ENCODE measurements at places on chromosomes 1 and 21.

DNA sequence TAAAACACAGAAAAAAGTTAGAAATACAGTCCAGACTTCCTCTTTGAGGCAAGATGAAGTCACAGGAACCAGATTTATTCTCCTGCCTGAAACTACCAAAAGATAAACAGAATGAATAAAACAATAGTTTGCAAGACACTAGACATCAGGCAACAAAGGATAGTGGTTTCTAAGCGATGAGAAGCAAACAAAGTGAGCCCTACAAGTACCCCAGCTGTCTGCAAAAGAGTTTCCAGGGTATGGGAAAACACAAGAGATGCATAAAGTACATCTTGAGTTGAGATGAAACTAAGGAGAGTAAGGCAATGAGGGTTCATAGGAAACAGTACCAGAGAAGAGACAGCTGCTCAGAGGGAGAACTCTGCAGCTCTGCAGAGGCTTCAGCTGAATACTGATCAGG, 83.3 kb upstream of the COL24A1 start:
- H3K4me1 ChIP-seq = no peaks in the 10 kb centered on the region
- H3K27me3 ChIP-seq = no peaks in the 10 kb centered on the region
- DNase-seq = peak; percentile 51
- no peak overlapping the region for H3K4me3 ChIP-seq
- no peaks in the 10 kb centered on the region for H3K36me3 ChIP-seq
- H3K27ac ChIP-seq = no peak overlapping the region

DNA sequence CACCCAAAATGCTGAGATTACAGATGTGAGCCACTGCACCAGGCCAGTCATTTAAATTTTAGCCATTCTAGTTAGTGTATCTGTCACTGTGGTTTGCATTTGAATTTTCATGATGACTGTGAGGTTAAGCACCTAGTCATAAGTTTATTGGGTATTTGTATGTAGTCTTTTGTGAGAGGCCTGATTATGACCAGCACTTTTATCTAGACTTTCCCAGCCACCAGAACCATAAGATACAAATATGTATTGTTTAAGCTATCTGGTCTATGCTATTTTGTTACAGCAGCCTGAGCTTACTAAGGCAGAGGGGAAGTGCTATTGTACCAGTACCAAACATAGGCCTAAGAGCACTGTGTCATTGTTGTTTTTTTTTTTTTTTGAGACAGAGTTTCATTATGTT, 19.9 kb upstream of the DNAJC6 start:
- no peaks in the 10 kb centered on the region for H3K27me3 ChIP-seq
- H3K36me3 ChIP-seq = no peaks in the 10 kb centered on the region
- no peak overlapping the region for H3K4me3 ChIP-seq
- DNase-seq = no peak

DNA sequence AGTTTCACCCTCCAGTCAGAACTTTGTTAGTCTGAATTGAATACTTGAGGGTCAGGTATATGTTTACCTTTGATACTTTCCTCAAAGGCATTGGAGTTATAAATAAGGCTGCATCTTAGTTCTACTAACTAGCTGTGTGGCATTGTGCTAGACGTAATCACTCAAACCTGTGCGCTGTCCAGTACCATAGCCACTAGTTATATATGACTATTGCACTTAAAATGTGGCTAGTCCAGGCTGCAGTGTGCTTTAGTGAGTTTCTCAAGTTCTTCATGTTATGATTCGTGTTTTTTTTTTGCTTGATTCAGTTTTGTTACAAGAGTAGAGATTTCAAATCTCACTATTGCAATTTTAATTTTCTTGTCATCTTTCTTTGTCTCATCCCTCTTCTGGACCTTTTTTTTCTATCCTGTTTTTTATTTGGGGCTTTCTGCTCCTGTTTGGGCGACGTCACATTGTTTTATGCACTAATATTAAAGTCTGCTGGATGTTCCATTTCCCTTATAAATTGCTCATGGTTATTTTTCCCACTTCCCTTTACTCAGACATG, 5.7 kb downstream of the MAN1A2 start:
- no peak overlapping the region for H3K27ac ChIP-seq
- H3K4me3 ChIP-seq = no peak overlapping the region
- no peak for DNase-seq
- H3K27me3 ChIP-seq = no peaks in the 10 kb centered on the region
- peaks cover 24% of the 10 kb centered on the region for H3K4me1 ChIP-seq
- no peaks in the 10 kb centered on the region for H3K36me3 ChIP-seq

DNA sequence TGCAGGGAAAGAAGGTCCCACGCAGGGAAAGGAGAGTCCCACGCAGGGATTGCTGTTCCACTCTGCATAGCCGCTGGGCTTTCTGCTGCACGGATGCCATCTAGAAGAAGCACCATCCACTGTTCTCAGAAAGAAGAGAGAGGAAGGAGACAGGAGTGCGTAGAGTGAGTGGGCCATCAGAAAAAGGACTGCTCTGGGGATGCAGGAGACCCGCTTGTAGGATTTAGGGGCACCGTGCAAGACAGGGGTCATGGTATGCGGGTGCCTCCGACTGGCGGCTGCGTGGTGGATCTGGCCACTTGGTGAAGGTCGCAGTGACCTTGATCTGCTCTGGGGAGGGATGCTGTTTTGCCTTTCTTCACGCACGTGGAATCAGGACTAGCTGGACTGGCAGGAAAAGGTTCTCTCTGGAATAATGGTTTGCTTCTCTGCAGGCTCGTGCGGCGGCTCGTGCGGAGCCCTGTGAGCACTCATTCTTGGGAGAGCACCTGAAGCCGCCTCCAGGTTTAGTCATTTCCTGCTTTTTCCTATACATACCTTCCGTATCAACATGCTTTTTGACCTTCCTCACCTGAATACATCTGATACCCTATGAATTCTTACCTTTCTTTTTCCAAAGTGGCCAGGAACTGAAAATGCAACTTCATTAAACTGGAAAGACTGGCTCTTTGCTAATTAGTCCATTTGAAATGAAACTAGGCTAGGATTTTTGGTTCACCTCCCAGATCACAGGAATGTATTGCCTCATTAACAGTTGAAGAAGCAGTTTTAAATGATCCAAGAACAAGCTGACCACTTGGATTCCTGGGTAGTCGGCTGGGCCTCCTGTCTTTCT, 181.6 kb downstream of the KIF26B start:
- H3K36me3 ChIP-seq = no peaks in the 10 kb centered on the region
- no peak for DNase-seq
- H3K4me3 ChIP-seq = no peak overlapping the region
- H3K27ac ChIP-seq = no peak overlapping the region
- H3K27me3 ChIP-seq = peaks cover 2% of the 10 kb centered on the region

DNA sequence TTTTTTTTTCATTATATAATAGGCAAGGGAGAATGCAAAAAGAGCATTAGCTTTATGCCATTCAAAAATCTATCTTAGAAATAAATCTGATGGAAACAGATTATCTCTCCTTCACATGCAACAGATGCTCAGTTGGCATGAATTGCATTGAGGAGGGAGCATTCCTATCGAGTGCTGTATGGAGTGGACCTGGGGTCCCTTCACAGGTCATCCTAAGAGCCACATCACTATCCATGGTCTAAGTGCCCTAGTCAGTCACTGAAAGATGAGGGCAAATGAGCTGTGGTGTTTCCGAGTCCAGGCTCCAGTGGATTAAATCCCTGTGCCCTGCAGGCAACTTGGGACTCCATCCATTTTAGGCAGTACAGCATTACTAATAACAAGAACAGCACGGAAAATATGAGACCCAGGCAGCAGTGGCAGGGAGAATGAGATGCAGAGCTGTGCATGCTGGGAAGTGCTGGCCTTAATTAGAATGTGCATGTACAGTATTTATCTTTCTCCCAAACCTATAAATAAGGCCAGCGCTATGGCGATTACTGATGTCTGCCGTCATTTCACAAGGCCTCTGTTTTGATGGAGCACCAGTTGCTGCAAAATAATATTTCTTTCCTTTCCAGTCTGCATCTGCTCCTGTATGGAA, 512.3 kb upstream of the PLXNA2 start:
- H3K4me3 ChIP-seq = no peak overlapping the region
- DNase-seq = no peak
- no peaks in the 10 kb centered on the region for H3K27me3 ChIP-seq
- no peaks in the 10 kb centered on the region for H3K36me3 ChIP-seq
- no peak overlapping the region for H3K27ac ChIP-seq

- peaks cover 15% of the 10 kb centered on the region for H3K36me3 ChIP-seq
- no peak for DNase-seq
- H3K27ac ChIP-seq = no peak overlapping the region
- H3K4me1 ChIP-seq = peaks cover 8% of the 10 kb centered on the region
- no peaks in the 10 kb centered on the region for H3K27me3 ChIP-seq
Observed at GRCh38 chr1:198922638-198923430, 284.0 kb downstream of the PTPRC start.

DNA sequence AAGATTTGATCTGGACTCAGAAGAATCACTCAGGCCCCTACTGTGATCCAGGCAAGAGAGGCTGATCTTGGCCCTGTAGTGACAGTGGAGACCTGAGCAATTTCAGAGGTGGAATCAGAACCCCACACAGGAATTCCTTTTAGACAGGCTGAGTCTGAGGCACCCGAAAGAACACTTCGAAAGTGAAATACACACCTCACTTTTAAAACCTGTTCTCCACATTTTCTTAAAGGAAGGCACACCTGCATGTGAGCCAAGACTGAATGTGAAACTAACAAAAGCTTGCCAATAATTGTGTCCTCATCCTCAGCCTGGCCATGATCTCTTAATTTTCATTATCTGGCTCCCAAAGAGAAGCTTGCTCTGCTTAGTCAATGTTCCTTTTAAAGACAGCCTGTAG, 32.2 kb downstream of the SIPA1L2 start:
- no peaks in the 10 kb centered on the region for H3K36me3 ChIP-seq
- peaks cover 10% of the 10 kb centered on the region for H3K4me1 ChIP-seq
- DNase-seq = no peak
- no peaks in the 10 kb centered on the region for H3K27me3 ChIP-seq

DNA sequence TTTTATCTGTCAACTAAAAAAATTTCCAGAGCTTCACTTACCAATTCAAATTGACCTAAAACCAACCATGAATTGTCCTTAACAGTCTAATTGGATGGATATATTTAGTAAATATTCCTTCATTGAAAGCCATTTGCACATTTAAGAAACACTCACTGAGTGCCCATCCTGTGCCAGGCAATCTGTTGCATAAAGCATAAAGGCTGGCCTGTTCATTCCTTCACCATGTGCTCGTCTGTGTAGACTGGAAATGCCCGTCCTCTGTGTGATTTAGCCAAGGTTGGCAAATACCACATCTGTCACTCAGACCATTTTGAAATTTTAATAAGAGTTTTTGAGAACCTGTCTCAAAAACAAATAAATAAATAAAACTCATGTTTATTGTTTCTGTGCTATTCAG, 57.1 kb downstream of the ZNF684 start:
- H3K4me3 ChIP-seq = no peak overlapping the region
- no peak overlapping the region for H3K27ac ChIP-seq
- DNase-seq = no peak
- no peaks in the 10 kb centered on the region for H3K27me3 ChIP-seq
- no peaks in the 10 kb centered on the region for H3K36me3 ChIP-seq
- H3K4me1 ChIP-seq = peaks cover 7% of the 10 kb centered on the region

- no peaks in the 10 kb centered on the region for H3K27me3 ChIP-seq
- no peak for DNase-seq
- no peak overlapping the region for H3K27ac ChIP-seq
- H3K4me3 ChIP-seq = no peak overlapping the region
Observed at GRCh38 chr1:234537236-234537635, 58.3 kb upstream of the TARBP1 start.

DNA sequence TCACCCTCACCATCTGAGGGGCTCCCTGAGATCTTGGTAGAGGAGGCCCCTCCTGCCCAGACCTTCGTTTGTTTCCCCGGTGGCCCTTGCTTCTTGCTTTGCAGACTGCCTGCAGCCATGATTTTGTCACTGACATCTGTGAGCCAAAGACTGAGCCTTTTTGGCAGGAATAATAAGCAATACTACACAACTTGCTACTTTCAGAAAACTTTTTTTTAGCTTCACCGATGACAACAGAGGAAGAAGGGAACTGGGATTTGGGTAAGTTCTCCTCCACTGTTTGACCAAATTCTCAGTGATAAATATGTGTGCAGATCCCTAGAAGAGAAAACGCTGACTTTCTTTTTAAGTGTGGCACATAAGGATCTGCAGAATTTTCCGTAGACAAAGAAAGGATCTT, 11.7 kb upstream of the CD101 start:
- H3K4me1 ChIP-seq = peaks cover 27% of the 10 kb centered on the region
- H3K27me3 ChIP-seq = no peaks in the 10 kb centered on the region
- no peak overlapping the region for H3K27ac ChIP-seq
- no peak overlapping the region for H3K4me3 ChIP-seq
- DNase-seq = no peak
- no peaks in the 10 kb centered on the region for H3K36me3 ChIP-seq

- H3K4me1 ChIP-seq = peaks cover 2% of the 10 kb centered on the region
- DNase-seq = no peak
- H3K36me3 ChIP-seq = no peaks in the 10 kb centered on the region
- H3K27ac ChIP-seq = no peak overlapping the region
- H3K4me3 ChIP-seq = no peak overlapping the region
Observed at GRCh38 chr1:41362357-41362721, 1.1 kb downstream of the FOXO6 start.

DNA sequence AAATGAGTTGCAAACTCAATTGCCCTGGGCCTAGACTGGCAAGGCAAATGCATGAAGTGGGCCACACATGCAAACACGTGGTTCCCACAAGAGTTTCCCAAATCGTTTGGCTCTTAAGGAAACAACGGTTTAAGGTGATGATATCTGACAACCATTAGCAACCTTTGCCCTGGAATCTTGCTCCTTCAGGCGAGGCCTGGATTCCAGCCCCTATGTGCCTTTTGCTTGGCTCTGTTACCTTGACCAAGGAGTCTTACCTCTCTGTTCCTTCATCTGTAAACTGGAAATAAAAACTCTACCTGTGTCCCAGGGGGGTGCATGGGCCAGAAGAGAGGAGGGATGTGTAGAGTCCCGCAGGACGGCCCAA, 72.1 kb upstream of the CASZ1 start:
- H3K27ac ChIP-seq = no peak overlapping the region
- DNase-seq = no peak
- peaks cover 10% of the 10 kb centered on the region for H3K4me1 ChIP-seq

GRCh38 chr1:11707621-11708276, 16.2 kb downstream of the DRAXIN start:
- H3K27me3 ChIP-seq = no peaks in the 10 kb centered on the region
- H3K4me1 ChIP-seq = peaks cover 2% of the 10 kb centered on the region
- H3K27ac ChIP-seq = no peak overlapping the region
- H3K36me3 ChIP-seq = no peaks in the 10 kb centered on the region

DNA sequence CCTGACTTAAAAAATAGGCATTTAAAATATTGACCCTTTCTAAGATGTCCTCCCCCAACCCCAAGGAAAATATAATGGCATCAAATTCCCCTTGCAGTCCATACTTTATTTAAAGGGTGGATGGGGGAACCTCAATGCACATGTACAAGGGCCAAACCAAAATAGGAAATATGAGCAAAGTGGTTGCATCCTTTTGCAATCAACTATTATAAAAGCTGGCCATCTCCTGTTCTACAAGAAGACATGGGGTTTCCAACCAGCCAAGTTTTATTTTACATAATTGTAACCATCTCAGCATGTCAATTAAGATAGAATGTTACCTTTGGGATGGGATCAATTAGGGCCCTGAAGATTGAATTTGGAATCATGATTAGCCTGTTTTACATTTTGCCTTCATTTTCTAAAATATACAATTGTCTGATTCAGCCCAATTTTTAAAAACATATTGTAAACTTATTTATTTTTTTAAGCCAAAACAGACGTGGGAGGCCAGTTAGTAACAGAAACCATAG, 146.7 kb upstream of the NFIA start:
- H3K27ac ChIP-seq = no peak overlapping the region
- DNase-seq = no peak
- H3K4me1 ChIP-seq = peaks cover 12% of the 10 kb centered on the region
- no peaks in the 10 kb centered on the region for H3K36me3 ChIP-seq
- no peak overlapping the region for H3K4me3 ChIP-seq

- no peak overlapping the region for H3K27ac ChIP-seq
- H3K36me3 ChIP-seq = peaks cover 7% of the 10 kb centered on the region
- no peaks in the 10 kb centered on the region for H3K27me3 ChIP-seq
- DNase-seq = no peak
- H3K4me3 ChIP-seq = no peak overlapping the region
Observed at GRCh38 chr1:202439308-202439707, 90.8 kb downstream of the PPP1R12B start.

Measured in common myeloid progenitor, CD34-positive (primary cell).